Activated CD4-positive, alpha-beta T cell treated with anti-CD3 and anti-CD28 coated beads for 1 hour (primary cell): ENCODE measurements at places on chromosomes 16 and 17.

- no peak for DNase-seq
Observed at GRCh38 chr16:27102701-27103575, 36.2 kb downstream of the C16orf82 start.

DNA sequence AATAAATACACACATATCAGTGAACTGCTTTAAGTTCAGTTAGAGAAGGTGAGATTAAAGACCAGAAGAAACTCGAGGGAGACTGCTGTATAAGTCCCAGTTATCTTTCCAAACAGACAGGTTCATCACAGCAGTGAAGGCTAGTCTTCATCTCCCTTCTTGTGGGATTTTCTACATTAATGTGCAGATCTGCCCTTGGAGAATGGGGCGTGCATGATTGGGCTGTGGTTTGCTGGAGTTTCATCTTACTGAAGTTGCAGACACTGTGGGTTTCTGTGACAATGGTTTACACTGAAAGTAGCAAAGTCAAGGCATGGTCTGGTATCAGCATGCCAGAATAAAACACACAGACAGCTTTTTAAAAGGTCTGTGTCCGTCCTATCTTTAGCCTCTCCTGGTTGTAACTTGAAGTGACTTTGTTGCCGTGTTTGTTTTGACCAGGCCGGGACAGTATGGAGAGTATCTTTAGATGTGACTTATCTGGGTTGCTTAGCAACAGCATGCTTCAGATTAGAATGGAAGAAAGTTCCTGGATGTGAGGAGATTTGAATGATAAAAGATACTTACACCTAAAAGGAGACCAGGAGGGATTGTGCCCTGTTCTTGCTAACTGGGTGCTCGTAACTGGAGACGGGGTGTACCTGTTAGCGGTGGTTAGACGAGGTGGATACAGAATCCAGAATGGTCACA lies 16.1 kb downstream of the NAA60 start:
- no peak for DNase-seq

DNA sequence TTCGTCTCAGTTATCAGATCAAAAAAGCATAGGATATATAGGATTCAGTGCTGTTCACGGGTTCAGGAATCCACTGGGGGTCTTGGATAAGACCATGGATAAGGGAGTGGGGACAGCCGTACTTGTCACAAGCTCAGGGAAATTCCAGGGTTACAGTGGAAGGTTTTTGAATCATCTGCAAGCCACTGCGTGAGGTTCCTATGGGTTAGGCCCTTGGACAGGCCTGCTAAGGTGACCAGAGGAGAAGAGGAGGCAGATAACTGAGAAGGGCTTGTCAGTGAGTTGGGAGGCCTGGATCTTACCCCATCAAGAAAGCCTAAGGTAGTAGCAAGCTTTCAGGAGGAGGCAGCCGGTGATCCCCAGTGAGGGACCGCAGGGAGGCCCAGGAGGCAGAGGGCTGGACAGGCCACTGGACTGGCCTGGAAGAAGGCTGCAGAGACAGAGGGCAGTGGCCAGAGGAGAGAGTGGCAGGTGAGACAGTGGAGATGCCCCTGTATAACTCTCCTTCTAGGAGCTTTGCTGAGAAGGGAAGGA lies 27.3 kb downstream of the NGFR start:
- DNase-seq, result no peak

- DNase-seq, result no peak
Observed at GRCh38 chr16:85673529-85674417, 15.0 kb downstream of the GINS2 start.

GRCh38 chr17:35788477-35789368 lies 6.7 kb downstream of the MMP28 start:
- no peak for DNase-seq

GRCh38 chr17:64091571-64091970 lies 38.4 kb downstream of the ERN1 start:
- DNase-seq, result no peak

- no peak for DNase-seq
Observed at GRCh38 chr17:29574732-29575510, 6.4 kb downstream of the TP53I13 start.

GRCh38 chr16:13150181-13150885 lies 248.9 kb downstream of the SHISA9 start:
- DNase-seq, result no peak

GRCh38 chr16:85722128-85722893 lies 28.6 kb downstream of the C16orf74 start:
- no peak for DNase-seq

- DNase-seq, result no peak
Observed at GRCh38 chr16:26524846-26525245, 541.9 kb upstream of the C16orf82 start.

GRCh38 chr17:65193716-65194293 lies 56.6 kb downstream of the RGS9 start:
- no peak for DNase-seq

GRCh38 chr17:10631701-10632100 lies 25.4 kb downstream of the MYH3 start:
- DNase-seq, result no peak

GRCh38 chr17:66441101-66441661 lies 138.8 kb downstream of the PRKCA start:
- no peak for DNase-seq

- no peak for DNase-seq
Observed at GRCh38 chr16:17224879-17225281, 245.9 kb downstream of the XYLT1 start.

DNA sequence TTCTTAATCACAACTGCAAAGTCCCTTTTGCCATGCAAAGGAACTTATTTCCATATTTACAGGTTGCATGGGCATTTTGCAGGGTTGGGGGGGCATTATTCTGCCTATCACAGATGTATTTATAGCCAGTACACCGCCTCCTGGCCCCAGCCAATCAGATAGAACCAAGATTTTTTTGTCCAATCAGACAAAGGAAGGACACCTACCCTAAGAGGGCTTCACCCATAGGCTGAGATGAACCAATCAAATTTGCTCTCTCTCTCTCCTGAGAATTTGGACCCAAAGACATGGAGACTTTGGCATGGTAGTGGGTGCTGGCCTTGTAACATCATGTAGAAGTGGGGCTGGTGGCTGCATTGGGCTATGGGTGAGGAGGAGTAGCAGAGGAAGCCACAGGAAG lies 3.9 kb upstream of the KCNG4 start:
- DNase-seq, result no peak

GRCh38 chr16:50285406-50286003 lies 19.2 kb downstream of the ADCY7 start:
- DNase-seq, result no peak

- peak; percentile 58 for DNase-seq
Observed at GRCh38 chr17:35022536-35023063, 40.9 kb downstream of the RFFL start.

GRCh38 chr17:68662037-68662432 lies 60.9 kb upstream of the FAM20A start:
- no peak for DNase-seq

GRCh38 chr17:65037157-65037556 lies 19.4 kb downstream of the GNA13 start:
- DNase-seq, result no peak

DNA sequence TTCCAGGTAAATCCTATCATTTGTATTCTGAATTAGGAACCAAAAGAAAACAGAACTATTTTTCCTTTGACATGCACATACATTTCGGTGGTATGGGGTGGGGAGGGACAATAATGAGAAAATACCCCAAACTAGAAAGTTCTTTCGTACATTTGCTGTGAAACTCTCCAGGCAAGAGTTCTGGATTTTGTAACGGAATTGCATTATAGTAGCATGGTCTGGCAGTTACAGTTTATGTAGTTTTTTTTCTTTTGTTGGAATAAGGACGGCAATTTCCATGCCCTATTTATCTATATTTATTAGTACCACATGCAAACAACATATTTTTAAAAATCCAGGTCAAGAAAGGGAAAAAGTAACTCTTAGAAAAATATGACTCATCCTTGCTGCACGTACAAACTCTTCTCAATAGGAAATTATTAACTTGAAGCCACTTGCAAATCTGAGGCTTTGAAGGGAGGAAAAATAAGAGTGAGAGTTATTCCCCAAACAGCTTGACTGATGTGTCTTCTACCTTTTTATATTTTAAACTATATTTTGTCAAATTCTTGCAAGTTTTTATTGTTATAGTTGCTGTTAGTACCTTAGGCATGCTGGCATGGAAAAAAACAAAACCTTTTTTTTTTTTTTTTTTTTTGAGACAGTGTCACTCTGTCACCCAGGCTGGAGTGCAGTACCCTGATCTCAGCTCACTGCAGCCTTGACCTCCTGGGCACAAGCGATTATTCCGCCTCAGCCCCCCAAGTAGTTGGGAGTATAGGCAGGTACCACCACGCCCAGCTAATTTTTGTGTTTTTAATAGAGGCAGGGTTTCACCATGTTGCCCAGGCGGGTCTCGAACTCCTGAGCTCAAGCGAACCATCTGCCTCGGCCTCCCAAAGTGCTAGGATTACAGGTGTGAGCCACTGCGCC lies 69.3 kb downstream of the WWP2 start:
- no peak for DNase-seq

DNA sequence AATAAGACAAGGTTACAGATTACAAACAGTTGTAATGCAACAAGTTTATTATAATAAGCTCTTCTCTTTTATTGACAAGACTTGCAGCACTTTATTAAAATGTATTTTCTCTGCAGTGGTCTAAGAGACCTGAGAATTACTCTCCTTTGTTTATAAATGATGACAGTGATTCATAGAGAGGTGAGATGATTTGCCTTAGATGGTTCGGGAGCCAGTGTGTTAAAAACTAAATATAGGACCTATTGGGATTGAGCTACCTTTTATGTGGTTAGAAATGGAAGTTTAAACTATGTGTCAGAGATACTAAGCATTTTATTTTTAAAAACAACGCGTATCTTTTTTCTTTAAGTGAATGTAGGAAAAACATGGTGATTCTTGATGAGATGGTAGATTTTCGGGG lies 2.9 kb upstream of the KRTAP3-3 start:
- no peak for DNase-seq

DNA sequence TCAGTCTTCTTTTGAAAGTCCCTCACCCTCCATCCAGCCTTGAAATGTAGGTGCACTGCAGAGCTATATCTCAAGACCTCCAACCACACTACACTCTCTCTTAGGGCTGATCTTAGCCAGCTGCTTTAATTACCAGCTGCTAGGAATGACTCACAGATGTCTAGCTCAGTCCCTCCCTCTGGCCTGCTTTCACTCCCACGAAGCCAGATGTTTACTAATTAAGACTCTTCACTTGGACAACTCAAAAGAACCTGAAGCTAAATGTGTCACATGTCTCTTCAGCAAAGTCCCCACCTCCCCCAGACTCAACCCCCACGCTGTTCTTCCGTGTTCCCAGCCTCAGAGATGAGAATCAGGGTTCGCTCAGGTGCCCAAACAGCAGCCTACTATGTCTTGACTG lies 2.6 kb downstream of the GTF3C1 start:
- no peak for DNase-seq

DNA sequence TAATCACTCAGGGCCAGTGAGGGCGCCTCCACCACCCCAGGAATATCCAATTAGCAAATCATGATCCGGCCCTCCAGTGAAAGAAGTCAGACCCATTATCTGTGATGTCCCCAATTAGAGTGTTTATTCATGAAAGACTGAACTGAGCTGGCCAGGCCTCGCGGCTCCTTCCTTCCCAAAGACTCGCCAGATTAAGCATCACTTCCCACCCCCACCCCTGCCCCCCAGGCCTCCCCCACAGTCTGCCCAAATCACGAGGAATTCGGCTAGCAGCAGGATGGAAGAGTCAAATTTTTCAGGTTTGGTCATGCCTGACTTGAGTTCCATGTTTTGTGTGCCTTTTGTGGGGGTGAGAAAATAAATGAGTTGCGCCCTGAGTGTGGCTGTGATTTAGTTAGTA lies 298.4 kb upstream of the SALL1 start:
- DNase-seq, result no peak

DNA sequence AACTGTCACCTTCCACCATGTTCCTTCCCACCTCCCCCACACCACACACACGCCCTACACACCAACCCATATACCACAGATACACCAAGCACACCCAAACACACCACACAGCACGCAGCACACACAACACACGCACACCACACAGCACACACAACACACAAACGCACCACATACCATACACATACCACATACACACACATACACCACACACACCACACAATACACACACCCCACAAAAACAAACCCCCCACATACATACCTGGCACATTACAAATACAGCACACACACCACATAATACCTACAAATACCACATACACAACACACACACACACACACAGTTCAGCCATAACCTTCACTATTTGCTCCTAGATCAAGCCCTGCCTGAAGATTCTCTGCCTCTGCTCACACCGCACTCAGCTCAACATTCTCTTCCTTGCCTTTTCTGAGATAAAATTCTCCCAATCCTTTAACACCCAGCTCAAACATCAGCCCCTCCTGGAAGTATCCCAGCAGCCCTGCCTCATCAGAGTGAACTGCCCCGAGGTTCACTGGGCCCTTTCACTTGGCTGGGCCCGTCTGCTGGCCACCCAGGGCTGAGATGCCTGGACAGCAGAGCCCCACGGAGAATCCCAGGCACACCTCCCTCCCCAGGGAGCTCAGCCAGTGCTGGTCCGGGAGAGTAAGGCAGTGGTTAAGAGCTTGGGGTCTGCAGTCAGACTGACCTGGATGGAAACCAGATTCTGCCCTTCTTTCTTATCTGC lies 31.9 kb upstream of the CPNE2 start:
- DNase-seq, result no peak

DNA sequence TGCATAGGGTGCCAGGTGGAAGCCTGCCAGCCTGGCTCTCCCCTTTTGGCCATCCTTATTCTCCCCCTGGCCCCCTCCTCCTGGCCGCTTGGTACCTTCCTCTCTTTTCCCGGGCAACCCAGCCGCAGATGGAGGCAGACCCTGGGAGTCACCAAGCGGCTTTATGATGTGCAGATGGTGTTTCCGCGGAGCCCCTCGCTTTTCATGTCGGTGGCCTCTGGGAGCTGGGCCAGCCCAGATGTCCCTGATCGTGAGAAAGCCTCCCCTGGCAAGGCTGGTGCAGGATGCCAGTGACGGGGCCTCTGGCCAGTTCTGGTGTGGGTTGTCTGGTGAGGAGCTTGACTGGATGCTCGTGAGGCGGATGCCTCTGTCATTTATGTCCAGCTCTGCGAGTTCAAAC lies 18.0 kb upstream of the BRD7 start:
- DNase-seq, result no peak
